ENCODE measurements at places on chromosomes 2 and 18.

DNA sequence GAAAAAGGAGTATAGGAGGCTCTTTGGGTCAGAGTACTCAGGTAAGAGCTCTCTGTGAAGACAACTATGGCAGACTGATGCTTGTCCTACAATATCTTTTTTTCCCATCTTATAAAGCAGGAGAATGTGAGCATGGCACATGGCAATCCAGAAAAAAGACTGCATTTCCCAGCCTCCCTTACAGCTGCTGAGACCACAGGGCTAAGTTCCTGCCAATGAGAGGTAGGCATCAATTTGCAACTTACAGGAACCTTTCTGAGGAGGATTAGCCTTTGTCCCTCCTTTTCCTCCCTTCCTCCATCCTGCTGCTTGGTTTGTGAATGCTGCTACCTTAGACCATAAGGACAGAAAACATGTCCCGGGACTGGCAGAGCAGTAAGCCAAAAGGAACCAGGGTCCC lies 37.8 kb upstream of the ST8SIA5 start:
- no peak for DNase-seq

DNA sequence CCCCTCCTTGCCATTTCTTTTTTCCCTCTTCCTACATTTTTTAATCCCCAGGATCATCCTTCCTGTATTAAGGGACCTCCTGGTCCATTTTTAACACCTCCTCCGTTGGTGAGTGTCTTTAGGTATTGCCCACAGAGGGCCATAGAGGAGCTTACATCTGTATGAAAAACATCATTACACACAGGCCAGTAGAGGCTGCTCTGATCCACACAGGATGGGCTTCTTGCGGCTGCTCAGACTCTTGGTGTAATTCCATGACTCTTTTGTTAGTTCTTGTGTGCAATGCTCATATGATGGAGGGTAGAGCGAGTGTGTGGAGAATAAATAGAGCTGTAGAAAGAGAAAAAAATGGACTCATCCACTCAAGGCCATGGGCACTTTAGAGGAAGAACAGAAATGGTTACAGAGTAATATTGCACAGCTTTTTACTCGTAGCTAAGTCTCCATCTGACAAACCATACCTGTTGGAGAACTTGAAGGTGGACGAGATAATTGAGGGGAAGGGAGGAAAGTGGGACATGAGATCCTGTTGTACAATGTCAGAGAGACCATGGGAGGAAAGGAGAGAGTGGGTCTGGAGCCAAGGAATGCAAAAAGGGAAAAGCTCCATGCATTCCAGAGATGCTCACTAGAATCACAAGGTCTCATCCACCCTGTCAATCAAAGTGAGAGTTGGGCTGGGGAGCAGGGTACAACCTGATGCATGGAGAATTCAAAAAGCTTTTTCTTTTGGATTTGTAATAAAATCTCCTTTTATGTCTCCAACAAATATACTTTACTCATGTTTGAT lies 129.7 kb upstream of the TNP1 start:
- no peak for DNase-seq

GRCh38 chr2:136226903-136227302 lies 109.0 kb upstream of the CXCR4 start:
- DNase-seq = no peak

DNA sequence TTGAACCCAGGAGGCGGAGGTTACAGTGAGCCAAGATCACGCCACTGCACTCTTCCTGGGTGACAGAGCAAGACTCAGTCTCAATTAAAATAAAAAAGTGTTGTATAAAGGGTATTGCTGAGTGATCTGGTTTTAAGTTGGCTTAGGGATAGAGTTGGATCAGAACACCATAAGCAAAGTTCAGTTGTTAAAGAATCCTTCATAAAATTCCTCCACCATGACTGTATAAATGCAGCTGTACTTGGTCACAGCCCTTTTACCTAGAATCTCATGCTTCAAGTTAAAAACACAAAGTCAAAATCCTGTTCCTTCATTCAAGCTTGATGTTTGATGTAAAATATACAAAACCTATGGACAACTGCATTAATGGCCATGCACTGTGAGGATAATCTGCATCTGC lies 33.4 kb upstream of the PNO1 start:
- DNase-seq = no peak

- peak; percentile 52 for DNase-seq
These were observed 12.3 kb upstream of the TFCP2L1 start for GRCh38 chr2:121297217-121297830.

DNA sequence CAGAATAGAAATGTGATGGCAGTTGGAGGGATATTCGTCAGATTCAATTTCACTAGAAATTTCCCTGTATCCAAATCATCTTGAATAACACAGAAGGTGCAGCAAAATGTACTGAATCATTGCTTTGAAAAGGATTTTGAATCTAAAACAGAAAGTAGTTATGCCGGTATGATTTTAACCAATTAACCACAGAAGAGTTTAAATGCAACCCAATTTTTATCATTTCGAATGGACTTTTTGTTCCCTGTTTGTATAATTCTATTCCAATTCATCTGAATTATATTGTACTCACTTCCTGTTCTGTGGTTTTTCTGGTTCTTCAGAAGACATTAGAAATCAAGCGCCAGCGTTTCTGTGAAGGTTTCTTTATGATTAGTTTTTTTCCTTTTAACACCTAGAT lies 190.4 kb downstream of the MYO3B start:
- DNase-seq = no peak
